RPMI8226 (cell line): ENCODE measurements at places on chromosomes 5 and 9.

GRCh38 chr9:81335879-81336421, 353.4 kb downstream of the TLE1 start:
- no peak for DNase-seq

- peak; percentile 42 for DNase-seq
Measured at GRCh38 chr5:152246401-152246800, 158.7 kb downstream of the NMUR2 start.

GRCh38 chr5:15585841-15586591, 86.0 kb downstream of the FBXL7 start:
- DNase-seq: no peak

DNA sequence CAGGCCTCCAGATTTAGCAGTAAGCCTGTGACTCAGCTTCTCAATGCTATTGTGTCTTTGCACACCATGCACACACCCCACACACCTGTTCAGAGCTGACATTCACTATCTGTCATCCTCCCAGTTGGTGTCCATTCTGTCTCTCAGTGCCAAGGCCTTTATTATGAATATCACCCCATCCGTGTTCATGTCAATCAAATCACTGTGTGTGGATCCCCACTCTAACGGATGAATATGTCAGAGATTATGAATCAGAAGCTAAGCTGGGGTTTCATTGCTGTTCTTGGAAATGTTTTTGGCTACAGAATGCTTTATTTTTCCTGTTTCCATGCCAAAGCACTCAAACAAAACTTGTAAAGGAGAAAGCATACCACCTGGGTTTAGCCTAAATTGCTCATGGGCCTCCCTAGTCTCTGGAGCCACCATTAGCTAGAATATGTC, 9.4 kb upstream of the MAMDC2 start:
- no peak for DNase-seq

DNA sequence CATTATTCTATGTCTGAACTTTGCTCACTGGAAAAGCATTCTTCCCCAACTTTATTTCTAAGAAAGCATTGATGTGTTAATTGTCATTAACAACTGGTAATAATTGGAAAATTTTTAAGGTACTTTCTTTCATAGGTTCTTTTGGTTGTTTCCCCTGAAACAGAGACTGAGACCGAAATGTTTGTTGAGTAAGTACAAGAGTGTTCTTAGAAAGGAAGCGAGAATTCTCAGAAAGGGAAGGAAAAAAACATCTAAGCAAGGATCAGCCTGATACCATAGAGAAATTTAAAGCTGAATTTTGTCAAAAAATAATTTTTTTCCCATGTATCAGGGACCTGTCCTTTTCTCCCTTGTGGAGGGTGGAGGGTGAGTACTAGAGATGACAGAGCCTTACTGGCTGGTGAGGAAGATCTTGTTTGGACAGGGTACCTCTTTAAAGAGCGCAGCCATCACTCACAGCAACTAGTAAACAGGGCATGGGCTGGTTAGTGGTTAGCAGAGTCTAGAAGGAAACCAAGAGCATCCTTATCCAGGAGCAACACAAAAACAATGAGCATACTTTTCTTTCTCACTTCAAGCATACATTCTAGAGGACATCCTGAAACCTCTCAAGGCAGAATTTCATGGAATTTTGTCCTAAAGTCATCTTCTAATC, 898.5 kb downstream of the DNAH5 start:
- no peak for DNase-seq

DNA sequence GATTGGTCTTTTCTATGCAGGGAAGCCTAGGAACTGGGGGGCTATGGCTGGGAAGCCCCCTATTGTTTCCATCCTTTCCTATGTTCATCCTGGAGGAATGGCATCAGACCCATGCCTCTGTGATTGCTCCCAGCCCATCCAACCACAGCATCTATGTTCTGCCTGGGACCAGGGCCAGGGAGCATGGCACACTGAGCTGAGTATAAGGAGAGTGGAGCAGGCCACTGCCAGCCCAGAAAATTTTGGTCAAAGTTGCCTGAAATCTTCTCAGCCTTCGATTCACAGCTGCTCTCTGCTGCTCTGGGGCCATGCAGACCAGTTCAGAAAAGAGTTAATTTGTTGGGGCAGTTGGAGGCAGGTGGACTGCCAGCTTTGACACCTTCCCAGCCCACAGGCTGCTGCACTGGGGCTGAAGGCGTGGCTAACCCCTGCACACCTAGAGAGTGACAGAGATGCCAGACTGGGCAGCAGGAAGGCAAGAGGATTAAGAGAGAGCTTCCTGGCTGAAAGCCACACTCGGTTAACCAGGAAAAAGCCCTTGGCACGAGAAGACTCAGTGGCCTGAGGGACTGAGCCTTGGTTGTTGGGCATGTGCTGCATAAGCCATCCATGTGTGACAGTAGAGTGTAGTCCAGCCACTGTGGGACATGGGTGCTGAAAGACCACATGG, 12.1 kb downstream of the TGFBI start:
- peak; percentile 46 for DNase-seq
